ENCODE measurements at places on chromosomes 5 and 9.

DNA sequence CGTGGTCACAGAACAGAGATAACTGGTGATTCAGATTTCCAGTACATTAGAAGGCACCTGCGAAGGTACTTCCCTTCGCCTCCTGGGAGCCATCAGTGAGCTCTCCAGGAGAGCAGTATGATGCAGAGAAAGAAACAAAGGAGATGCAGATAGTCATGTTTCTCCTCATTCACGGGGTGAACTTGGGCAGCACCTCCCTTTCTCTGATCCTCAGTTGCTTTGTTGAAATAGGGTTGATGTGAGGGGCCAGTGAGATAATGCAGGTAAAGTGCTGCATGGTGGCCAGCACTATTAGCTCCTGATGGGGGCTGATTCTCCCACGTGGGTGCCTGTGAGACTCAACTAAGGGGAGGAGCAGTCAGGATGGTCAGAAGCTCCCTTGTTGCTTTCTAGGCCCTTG, 46.6 kb upstream of the ZNF169 start:
- DNase-seq: peak; percentile 42

GRCh38 chr9:8140557-8140956, 341.0 kb upstream of the DMAC1 start:
- no peak for DNase-seq

DNA sequence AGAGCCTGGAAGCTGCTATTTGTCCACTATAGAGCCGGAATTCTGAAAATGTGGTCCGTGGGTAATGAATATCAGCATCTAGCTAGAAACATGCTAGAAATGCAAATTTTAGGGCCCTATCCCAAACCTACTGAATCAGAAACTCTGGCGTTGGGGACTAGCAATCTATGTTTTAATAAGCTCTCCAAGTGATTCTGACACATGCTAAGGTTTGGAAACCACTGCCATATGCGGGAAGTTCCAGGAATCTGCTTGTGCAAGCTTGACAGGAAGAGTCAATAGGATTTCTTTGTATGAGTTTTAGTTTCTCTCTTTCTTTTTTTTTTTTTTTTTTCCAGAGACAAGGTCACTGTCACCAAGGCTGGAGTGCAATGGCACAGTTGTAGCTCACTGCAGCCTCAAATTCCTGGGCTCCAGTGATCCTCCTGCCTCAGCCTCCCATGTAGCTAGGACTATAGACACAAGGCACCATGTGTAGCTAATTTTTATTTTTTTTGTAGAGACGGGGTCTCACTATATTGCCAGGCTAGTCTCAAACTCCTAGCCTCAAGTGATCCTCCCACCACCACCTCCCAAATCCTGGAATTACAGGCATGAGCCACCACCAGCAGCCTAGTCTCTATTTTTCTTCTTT, 26.4 kb upstream of the CARNMT1 start:
- no peak for DNase-seq

DNA sequence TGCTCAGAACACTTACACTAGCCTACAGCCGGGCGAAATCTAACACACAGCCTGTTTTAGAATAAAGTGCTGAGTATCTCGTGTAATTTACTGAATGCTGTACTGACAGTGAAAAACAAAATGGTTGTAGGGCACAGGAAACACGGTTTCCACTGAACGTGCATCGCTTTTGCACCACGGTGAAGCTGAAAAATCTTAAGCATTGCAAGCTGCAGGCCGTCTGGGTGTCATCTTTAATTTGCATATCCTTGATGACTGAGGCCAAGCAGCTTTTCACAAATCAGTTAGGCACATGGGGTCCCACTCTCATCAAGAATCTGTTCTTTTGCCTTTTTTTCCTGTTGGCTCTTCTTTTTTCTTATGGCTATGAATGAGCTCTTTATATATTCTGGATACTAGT, 58.2 kb downstream of the CAMSAP1 start:
- peak; percentile 26 for DNase-seq

DNA sequence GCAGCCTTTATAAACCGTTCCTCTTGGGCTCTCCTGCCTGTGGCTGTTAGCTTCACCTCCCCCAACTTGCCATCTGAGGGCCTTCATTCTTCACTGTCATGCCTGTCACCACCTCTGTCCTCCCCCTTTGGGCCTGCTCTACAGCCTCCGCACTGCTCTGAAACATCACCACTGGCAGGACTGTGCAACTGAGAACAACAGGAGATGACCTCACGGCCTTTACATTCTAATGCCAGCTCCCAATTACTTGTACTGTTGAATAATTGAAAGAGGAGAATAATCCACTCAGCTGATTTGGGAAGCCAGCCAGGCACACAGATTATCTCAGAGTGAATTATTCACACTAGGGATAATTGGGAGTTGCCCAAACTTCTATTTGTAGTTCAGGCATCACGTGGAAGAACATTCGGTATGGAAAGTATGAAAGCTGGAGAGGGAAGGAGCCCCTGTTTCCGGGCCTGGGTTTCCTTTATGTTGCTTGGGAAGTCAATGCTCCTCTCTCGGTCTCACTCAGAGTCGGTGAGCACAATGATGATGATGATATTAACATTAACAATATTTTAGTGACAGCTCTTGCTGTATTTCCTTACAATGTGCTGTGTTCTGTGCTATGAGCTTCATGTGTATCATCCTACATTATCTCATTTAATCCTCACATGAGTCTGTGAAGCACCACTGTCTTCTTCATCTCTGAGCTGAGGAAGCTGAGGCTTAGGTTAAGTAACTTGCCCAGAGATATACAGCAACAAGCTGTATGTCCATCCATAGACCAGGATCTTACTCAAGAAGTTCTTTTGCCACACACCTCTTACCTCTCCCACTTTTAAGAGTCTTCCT, 99.3 kb upstream of the LRRTM2 start:
- DNase-seq: no peak

GRCh38 chr5:125227333-125228095, 481.1 kb upstream of the ZNF608 start:
- peak; percentile 59 for DNase-seq

DNA sequence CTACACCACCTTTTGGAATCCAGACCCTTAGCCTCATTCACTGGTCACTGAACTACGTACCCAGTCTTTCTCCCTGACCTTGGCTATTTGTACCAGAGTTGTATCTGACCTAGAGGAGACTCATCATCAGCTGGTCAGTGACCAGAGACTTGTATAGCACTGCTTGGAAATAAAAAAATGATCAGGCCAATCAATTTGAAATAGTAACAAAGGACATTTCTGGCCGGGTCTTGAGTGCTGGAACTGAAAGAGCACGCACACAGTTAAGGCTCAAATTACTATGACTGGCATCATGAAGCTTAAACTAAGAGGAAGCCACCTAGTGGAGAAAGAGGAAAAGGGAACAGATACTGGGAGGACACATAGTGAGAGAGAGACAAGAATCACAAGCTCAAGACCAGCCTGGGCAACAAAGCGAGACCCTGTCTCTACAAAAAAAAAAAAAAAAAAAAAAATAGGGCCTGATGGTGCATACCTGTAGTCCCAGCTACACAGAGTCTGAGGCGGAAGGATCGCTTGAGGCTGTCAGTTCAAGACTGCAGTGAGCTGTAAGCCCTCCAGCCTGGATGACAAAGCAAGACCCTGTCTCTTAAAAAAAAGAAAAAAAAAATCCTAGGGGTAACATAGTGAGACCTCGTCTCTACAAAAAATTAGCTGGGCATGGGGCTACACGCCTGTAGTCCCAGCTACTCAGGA, 12.8 kb upstream of the SRP19 start:
- DNase-seq: peak; percentile 95

DNA sequence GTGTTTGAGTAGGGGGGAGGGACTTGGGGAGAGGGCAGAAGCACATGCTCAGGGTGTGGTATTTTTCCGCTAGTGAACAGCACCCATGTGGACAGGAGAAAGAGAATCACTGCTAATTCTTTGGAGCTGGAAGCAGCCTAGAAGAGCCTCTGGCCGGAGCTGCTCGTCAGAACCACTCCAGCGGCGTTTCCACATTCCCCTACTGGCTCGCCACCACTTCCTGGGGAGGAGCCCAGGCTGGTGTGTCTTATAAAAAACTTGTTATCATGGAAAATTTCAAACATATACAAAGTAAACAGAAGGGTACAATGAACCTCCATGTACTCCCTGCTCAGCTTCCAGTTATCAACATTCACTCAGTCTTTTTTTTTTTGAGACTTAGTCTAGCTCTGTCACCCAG, 26.7 kb downstream of the LHX2 start:
- DNase-seq: no peak

DNA sequence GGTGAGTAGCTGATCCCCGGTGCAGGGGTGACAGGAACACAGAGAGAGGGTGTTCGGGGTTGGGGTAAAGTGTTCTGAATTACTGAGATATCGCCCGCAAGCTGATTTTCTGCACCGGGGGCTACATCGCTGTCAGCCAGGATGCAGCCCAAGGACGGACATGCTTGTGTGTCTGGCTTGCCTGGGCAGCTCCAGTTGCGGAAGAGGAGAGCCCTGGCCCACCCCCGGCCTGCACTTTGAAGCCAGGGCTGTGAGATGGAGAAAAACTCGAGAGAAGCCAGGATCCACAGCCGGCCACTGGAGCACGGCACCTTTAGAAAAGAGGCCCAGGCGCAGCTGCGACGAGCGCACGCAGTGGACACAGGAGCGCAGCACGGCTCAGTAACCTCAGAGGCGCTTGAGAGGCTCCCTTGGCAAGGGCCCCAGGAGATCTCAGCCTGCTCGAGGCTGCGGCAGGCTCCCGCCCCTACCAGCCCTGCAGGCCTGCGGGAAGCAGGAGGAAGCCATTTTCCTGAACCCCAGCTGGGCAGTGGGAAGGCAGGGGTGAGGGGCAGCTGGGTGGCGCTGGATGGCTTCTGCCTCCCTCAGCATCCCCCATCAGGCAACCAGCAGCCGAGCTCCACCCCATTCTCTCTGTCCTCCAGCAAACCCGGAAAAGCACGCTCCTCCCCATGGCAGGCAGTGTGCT, 59.2 kb downstream of the C9orf50 start:
- peak; percentile 55 for DNase-seq

DNA sequence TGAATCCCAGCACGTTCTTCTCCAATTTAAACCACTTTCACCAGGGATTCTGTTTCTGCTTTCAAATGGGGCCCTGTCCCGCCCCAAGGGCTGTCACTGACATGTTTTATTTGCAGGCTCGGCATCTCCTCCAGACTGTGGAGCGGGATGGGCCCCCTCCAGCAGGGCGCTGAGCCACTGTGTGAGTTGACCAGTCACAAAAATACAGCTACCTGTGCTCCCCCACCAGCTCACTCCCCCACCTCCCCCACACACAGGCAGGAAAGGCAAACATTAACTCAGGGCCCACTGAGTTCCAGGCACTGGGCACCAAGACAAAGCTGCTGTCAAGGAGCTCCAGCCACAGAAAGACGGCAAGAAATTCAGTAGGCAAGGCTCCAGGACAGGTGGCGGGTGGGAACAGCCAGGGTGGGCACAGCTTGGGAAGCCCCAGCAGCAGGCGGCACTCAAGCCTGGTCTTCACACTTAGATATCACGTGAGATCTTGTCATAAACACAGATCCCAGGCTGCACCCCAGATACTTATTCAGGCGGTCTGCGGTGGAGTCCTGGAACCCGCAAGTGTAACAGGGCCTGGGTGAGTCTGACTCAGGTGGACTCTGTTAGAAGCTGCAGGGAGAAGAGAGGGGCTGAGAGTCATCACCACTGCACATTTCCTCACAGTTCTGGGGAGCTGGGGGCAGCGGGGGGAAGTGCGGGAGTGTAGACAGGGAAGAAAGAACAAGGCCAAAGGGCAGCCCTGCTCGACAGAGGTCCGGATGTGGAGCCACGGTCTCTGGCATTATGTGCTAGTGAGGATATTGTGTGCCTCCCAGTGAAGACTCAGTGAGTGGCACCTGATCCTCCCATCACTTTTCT, 44.7 kb downstream of the OR2V1 start:
- no peak for DNase-seq

- DNase-seq: no peak
These were observed 36.4 kb upstream of the DAB2 start for GRCh38 chr5:39461007-39461682.

DNA sequence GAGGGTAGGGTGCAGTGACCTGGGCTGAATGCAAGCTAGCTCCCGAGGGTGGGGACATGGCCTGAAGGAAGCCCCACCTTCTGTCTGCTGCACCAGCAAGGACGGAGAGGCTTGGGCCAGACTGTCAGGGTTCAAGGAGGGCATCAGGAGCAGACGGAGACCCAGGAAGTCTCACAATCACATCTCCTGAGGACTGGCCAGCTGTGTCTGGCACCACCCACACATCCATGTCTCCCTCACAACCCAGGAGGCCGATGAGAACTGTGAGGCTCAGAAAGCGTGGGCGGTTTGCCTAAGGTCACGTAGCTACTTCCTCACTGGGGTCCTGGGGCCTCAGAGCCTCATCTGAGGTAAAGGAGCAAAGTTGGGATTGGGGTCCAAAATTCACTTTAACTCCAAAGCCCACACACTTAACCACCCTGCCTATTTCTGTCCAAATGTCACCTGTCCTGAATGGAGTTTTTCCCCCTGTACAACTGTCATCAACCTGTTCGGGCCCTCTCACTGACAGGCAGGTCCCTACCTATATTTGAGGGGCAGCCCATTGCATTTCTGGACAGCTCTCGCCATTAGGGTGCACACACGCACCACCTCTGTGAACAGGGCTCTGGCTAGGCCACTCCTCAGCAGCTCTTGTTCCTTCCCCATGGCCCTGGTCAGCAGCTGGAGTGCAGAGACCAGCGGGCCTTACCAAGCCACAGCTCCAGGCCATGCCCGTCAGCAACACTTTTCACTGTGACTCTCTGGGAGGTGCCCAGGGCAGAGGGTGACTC, 3.4 kb downstream of the IL13 start:
- no peak for DNase-seq

DNA sequence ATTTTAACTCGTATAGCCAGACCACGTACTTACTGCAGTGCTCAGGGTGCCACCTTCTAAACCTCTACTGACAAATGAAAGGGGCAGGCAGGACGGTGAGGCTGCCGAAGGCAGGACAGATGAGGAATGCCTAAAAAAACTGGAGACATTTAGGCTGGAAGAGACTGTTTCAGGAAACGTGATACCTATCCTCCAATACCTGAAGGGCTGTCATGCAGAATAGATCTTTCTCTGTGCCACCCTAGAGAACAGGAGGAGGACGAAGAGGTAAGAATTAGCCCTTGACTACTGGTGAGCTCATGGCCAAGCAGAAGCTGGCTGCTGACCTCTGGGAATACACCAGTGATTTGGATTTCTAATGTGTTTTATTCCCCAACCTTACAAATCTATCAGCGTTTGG, 139.4 kb downstream of the EFNA5 start:
- no peak for DNase-seq

DNA sequence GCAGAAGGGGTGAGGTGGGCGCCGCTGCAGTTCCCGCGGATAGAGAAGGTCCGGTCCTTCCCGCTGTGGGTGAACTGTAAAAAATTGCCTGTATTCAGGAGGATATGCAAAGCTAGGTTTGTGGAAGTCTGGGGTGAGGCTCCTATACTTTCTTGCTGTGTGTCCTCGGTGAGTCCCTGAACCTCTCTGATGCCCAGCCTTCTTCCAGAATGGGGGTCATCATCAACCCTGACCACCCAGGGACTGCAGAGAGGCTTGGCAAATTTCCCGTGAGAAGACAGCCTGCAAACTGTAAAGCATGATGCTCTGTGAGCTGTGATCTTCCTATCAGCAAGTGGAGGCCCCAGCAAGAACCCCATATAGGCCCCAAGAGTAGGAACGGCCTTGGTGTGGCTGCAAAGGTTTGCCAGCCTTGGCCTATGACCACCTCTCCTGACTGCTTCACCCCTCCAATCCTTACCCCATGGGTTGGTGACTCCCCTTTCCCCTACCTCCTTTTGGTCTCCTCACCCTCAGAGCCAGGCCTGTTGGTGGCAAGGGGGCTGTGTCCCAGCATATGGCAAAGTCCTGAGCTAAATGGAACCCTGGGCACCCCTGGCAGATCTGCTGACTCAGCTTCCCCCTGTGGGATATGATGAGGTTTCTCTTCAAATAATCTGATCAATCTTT, 760 bp downstream of the ALDH1B1 start:
- DNase-seq: peak; percentile 16

- peak; percentile 32 for DNase-seq
These were observed 222.2 kb upstream of the TMEM161B start for GRCh38 chr5:88490874-88491273.

Data from GM23338 (cell line).